ENCODE measurements at places on chromosomes 11 and 22.

- no peak for DNase-seq
Observed at GRCh38 chr11:125903711-125904659, at the start of gene DDX25. Gene DDX25 (plus strand): TSS chr11:125904508. CDS start chr11:125904518, 10 bp downstream.

DNA sequence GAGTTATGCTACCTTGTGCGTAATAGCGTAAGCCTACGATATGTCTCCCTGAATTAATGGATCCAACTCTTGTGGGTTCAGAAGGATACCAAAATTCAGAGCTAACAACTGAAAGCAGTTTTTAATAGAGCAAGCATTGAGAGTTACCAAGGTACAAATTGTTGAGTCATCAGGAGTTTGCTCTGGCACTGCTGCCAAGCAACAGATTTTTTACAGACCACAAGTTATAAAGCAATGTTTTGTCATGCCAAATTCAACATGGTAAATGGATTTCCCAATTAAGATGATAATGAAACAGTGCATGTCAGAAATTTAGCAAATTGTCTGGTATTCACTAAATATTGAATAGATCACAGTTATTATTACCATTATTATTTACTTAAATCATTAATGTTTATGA, 295.6 kb downstream of the NELL1 start:
- DNase-seq = no peak

DNA sequence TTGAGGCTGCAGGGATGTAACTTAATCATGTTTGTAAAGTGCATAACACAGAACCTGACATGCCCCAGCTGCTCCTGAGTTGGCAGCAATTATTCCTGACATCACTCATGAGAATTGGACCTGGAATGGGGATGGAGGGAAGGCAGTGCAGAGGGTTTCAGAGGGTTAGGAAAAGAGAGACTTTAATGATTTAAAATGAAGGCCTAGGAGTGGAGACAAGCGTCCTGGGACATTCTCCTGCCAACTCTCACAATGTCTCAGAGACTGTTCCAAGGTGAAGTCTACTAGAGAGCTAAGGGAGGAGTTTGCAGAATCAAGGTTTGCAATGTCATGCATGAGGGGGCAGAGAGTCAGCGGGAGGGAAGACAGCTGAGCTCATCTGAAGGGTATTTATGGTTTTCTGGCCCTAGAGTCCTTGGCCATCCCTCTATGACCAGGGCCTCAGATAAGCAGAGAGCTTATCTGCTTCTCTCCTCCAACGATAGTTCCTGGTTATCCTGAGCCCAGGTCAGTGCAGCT, 36.9 kb downstream of the GGTLC2 start:
- peak; percentile 14 for DNase-seq

DNA sequence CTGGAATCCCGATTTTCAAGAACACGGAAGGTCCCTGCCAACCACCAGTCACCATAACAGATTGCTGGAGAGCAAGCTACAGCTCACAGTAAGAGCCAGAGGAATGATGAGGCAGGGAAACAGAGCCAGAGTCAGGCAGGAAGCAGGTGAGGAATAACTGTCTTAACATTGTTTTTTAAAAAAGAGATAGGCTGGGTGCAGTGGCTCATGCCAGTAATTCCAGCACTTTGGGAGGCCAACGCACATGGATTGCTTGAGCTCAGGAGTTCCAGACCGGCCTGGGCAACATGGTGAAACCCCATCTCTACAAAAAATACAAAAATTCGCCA, 13.5 kb upstream of the CASTOR1 start:
- no peak for DNase-seq

- DNase-seq = no peak
Observed at GRCh38 chr11:69999721-70000120, 78.4 kb upstream of the ANO1 start.

DNA sequence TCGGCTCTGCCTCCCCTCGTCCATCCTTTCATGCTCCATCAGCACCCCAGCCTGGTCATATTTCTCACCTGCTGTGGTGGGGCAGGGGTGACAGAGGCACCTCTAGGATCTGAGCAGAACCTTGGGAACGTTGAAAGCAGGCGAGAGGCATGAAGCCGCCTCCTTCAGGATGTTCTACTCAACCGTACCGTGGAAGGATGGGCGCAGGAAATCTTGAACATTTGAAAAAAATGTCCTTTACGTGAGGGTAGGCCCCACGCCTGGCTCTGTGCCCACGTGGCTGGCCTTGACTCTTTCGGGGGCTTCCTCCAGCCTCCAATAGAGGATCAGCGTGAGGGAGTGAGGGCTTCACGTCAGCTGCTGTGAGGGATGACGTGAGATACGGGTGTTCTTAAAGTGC, 90.7 kb downstream of the TBC1D22A start:
- DNase-seq = no peak

- no peak for DNase-seq
Observed at GRCh38 chr11:125376856-125377255, 119.2 kb downstream of the FEZ1 start.

GRCh38 chr22:44396021-44396726, 83.4 kb upstream of the SHISAL1 start:
- DNase-seq = no peak

- DNase-seq = peak; percentile 5
Observed at GRCh38 chr11:77046060-77046501, 11.9 kb downstream of the B3GNT6 start.

- no peak for DNase-seq
Observed at GRCh38 chr11:70739811-70740487, 341.6 kb downstream of the CTTN start.

DNA sequence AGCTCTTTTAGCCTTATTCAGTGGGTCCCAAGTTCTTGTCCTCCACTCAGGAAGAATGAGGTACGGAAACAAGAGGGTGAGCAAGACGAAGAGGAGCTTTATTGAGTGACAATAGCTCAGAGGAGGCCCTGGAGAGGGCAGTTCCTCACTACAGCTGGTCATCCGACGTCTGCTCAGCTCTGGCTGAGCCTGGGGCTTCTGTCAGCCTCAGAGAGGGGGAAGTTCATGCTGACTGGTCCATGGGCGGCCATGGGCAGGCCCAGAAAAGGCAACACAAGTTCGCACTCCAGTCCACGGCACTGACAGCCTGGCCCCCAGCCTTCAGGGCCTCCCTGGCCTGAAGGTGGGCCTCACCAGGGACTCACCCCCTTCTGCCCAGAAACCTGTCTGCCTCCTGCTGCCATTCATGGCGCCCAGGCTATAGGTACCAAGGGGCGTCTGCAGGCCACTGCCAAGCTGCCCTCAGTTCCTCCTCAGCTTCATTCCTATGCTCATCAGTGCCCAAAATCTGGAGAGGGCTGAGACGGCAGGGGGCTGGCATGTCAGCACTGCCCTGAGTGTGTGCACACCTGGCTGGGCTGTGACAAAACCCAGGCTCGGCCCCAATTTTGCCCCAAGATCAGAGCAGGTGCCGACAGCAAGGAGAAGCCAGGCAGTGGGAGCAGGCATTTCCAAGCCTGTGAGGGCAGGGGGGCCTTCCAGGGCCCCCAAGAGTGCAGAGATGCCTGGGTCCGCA, 21.7 kb upstream of the KIAA0930 start:
- DNase-seq = no peak

DNA sequence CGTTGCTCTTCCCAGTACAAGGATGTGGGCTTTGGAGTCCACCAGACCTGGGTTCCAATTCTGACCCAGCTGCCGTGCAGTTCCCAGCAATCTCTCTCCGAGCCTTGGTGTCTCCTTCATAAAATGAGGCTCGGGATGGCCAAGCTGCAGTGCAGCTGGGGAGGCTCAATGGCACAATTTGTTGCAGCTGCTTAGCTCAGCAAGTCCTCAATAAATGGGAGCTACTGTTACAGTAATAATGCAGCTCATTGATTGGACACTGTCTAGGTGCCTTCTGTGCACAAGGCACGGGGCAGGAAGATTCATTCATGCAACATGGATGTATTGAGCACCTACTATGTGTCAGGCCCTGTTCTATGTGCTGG, 37.1 kb downstream of the SHISAL1 start:
- DNase-seq = no peak

- DNase-seq = no peak
Observed at GRCh38 chr11:128813729-128814128, 53.4 kb downstream of the KCNJ1 start.

DNA sequence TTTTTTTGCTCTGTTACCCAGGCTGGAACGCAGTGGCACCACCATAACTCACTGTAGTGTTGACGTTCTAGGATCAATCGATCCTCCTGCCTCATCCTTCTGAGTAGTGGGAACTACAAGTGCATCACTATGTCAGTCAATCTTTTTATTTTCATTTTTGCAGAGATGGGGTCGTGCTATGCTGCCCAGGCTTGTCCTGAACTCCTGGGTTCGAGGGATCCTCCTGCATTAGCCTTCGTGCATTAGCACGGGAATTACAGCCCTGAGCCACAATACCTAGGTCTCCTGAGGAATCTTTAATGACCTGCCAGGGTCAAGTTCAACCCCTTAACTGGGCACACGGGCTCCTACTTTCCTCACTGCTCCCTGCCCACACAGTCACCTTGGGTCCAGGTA, 4.4 kb downstream of the APOL3 start:
- no peak for DNase-seq

- no peak for DNase-seq
Observed at GRCh38 chr11:90908074-90908473, 685.2 kb upstream of the CHORDC1 start.

DNA sequence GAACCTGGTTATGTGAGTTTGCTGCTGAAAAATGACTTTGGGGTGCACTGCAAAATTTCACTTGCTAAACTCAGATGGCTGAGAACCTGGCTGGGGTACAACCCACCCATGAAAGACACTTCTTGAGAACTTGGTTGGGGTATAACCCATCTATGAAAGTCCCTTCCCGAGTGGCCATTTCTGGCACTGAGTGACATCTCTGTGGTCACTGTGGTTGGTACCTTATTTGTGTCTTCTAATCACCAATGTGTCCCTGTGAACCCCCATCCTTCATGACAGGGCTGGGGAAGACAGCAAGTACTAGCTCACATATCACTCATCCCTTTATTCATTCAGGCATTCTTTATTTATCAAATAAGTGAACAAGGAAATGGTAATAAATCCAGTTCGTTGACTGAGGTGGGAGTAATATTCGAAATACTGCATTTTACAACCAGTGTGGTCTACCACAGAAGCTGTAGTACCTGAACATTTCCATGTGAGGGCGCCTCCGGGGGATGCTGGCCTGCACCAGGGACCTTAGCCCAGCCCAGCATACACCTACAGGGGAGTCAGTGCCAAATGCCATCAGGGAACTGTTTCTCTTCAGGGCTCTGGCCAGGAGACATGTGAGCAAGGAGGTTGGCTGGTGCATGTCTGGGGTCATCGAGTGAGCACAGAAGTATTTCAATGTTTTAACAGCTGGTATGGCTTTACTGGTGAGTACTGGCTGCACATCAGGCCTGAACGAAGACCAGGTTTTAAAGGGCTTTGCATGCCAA, 122.1 kb downstream of the CSNK2A3 start:
- DNase-seq = no peak

GRCh38 chr11:109378034-109378433, 44.0 kb upstream of the C11orf87 start:
- DNase-seq = no peak

DNA sequence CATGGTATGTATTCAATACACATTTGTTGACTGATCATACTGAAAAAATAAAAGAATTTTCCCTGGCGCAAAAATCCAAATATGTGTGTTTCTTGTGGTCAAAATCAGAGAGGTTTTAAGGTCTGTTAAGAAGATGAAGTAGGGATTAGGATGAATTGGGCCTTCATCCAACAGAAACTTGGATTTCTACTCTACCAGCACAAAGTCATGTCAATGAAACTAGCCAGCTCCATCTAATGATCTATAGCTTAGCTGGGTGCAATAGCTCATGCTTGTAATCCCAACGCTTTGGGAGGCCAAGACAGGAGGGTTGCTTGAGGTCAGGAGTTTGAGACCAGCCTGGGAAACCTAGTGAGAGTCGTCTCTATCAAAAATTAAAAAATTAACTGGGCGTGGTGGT, 65.5 kb downstream of the USP35 start:
- no peak for DNase-seq

DNA sequence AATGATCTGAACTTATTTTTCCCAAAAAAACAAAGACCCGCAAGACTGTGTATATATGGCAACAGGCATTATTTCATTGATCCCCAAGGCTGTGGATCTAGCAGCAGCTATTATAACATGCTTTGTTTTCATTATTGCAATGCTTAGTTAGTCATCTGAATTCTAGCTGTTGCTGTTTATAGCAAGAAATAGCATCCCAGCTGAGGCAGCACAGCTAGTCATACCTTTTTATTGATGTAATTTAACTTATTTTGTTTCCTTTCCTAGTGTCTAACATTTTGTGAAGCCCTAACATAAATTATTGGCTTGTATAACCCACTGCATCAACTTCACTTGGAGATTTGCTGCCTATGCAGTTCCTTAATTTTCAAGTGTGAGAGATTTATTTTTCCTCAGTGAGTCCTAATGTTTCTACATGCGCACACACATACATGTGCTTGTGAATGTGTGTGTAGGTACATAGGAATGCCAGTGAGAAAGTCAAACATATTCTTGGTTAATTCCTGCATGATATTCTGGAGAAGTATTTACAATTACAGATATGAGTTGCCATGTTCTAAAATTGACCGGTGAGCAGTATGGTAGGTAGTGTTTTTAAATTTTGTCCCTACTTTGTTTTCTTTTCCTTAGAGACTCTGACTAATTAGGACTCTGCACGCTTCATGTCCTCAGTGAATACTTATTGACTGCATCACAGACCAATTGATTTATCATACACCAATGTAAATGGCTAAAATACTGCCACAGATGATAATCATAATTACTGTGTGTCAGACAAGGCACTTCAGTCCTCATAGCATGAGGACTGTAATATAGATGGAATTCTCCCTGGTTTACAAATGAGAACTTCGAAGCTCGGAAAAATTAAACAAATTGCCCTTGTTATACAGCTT, 119.3 kb downstream of the WNT11 start:
- DNase-seq = no peak

DNA sequence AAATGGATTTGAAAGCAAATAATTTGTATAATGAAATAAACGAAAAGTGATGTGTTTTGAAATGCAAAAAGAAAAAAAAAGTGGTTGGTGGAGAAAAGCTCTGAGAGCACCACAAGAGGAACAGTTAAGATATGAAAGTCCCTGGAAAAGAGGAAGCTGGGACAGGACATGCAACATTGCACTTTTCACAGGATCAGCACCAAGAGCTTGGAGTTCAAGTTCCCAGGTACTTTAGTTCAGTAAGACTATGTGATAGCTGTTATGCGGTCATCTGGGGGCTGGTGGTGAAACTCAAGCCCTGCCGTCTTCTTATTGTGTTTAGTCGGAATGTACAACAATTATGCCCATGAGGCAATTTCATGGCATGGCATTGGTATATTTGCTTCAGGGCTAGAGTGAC, 17.1 kb upstream of the MS4A4A start:
- DNase-seq = no peak

- DNase-seq = no peak
Observed at GRCh38 chr11:47992959-47993820, 12.8 kb downstream of the PTPRJ start.

DNA sequence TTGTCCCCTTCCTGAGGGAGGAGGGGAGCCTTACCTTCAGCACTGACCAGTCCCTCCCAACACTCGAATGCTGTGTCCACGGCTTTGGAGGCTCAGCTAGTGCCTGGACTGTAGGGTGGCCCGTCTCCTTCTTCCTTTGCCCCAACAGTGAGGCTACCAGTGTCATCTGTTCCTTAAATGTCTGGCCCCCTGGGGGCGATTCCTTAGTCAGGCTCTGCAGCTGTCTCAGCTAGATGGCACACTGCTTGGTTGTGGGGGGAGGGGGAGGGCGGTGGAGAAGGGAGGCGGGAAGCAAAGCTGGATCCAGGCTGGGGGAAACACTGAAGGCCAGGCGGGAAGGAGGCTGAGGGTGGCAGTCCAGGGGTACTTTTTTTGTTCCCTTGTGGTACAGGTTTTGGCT, at the start of gene IGSF22:
IGSF22 (minus strand) TSS at position 149 of the 400 bp plus-strand sequence. CDS start 1,952 bp downstream, outside the sequence.
- no peak for DNase-seq
